GM23248 (cell line): ENCODE measurements at places on chromosomes 3 and 15. TPM values are rescaled to one million over a fixed set of nuclear protein-coding genes. Genes with fewer than 3 reads are reported as not detected.
A peak's percentile ranks its signal among the peaks of the same experiment; 100 is the strongest.

MRPS11 gene
- total RNA-seq: 24.9 and 36.4 TPM in 2 replicates

UROC1 gene
- total RNA-seq: not detected in 2 replicates

SNTN gene
- total RNA-seq: not detected in 2 replicates

CAMP gene
- not detected in 2 replicates for total RNA-seq

EPHA6 gene
- not detected in 2 replicates for total RNA-seq

CHRNA7 gene
- under 0.01 TPM in 1 of 2 replicates, not detected in the other for total RNA-seq

DUOXA1 gene
- 2.4 TPM in 1 of 2 replicates, not detected in the other for total RNA-seq

LCTL gene
- total RNA-seq: 1.0 TPM in 1 of 2 replicates, not detected in the other

UMPS gene
- 18.0 and 29.8 TPM in 2 replicates for total RNA-seq

SLC9C1 gene
- not detected in 2 replicates for total RNA-seq

MEIS2 gene
- 23.7 and 29.3 TPM in 2 replicates for total RNA-seq

TMEM62 gene
- 5.9 and 11.2 TPM in 2 replicates for total RNA-seq

NOP10 gene
- total RNA-seq: 208 and 255 TPM in 2 replicates

PTX3 gene
- total RNA-seq: 267 and 300 TPM in 2 replicates

TIMP4 gene
- 0.54 TPM in 1 of 2 replicates, not detected in the other for total RNA-seq

HHATL gene
- total RNA-seq: not detected in 2 replicates

RASGRF1 gene
- not detected in 2 replicates for total RNA-seq

APEH gene
- 108 and 126 TPM in 2 replicates for total RNA-seq

GOLGA8H gene
- total RNA-seq: not detected in 2 replicates

- no peak overlapping the region for H3K4me3 ChIP-seq
- H3K27me3 ChIP-seq: no peaks in the 10 kb centered on the region
- no peaks in the 10 kb centered on the region for H3K4me1 ChIP-seq
- no peak for DNase-seq
- H3K27ac ChIP-seq: no peak overlapping the region
Observed at GRCh38 chr15:90305932-90306331, 40.5 kb downstream of the NGRN start.

GRCh38 chr15:67511606-67512005, 9.3 kb upstream of the C15orf61 start:
- peaks cover 34% of the 10 kb centered on the region for H3K4me1 ChIP-seq
- H3K27me3 ChIP-seq: no peaks in the 10 kb centered on the region
- H3K27ac ChIP-seq: peak overlapping the region; percentile 72
- peak; percentile 33 for DNase-seq

GRCh38 chr15:48766196-48766595, 44.7 kb downstream of the CEP152 start:
- H3K27ac ChIP-seq: no peak overlapping the region
- peaks cover 9% of the 10 kb centered on the region; the same call in 1 of the 2 replicates for H3K4me1 ChIP-seq
- no peaks in the 10 kb centered on the region for H3K27me3 ChIP-seq
- no peak overlapping the region for H3K4me3 ChIP-seq

DNA sequence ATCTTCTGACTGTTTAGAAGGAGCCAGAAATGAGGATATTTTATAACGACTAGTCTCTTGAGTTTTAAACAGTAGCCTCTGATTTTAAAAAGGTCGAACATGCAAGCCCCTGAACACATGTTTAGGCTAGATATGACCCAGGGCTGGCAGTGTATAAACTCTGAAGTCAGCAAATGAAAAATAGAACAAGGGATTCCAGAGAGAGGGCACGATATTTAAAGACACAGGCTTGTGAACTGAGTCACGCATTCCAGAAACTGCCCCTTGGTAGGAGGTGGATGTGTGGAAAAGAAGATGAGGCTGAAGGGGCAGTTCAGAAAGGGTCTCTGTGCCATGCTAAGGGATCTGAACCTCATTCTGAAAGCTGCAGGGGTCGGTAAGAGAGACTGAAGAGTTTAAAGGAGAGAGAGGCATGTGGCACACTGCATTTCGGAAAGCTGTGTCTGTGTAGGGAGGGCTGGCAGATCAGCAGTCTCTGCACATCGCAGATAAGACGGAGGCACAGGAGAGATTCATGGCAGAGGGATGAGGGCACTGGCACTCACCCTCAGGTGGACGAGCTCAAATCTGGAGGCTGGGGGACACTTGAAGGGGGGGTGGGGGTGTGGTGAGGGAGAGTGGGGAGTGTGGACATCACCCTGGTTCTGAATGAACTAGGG, 22.1 kb downstream of the ST8SIA2 start:
- H3K27ac ChIP-seq: no peak overlapping the region
- H3K36me3 ChIP-seq: no peaks in the 10 kb centered on the region
- no peak overlapping the region for H3K4me3 ChIP-seq
- no peak for DNase-seq

DNA sequence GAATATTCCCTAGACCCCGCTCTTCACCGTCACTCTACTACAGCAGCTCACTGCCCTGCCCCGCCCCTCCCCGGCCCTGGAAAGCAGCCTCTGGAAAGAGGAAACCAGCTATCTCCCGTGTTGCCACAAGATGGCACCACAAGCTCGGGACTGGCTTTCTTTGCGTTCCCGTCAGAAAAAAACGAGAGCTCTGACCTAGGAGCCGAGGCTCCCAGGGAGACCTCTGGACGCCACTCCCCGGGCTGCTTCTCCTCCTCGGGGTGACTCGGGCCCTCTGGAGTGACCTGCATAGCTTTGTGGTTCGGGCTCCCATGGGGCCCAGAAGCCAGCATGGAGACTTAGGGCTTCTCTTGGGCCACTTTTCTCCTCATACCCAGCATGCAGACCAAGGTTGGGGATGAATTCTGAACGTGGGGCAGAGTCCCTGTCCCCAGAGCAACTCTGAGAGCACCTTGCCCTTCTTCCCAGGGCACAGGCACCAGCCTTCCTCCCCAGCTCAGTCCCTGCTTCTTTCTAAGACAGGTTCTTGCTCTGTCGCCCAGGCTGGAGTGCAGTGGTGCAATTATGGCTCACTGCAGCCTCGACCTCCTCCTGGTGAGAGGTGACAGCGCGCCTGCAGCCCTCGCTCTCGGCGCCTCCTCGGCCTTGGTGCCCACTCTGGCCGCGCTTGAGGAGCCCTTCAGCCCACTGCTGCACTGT, 19.0 kb downstream of the STOML1 start:
- H3K4me3 ChIP-seq: peak overlapping the region; percentile 43
- no peaks in the 10 kb centered on the region for H3K27me3 ChIP-seq
- H3K36me3 ChIP-seq: no peaks in the 10 kb centered on the region
- DNase-seq: peak; percentile 91
- H3K27ac ChIP-seq: no peak overlapping the region

GRCh38 chr15:71385457-71385856, 270.2 kb downstream of the THSD4 start:
- no peaks in the 10 kb centered on the region for H3K27me3 ChIP-seq
- DNase-seq: no peak
- H3K4me3 ChIP-seq: no peak overlapping the region

GRCh38 chr3:35707904-35708303, 68.6 kb downstream of the ARPP21 start:
- no peak overlapping the region for H3K27ac ChIP-seq
- H3K36me3 ChIP-seq: no peaks in the 10 kb centered on the region
- no peak for DNase-seq
- no peaks in the 10 kb centered on the region for H3K4me1 ChIP-seq
- no peaks in the 10 kb centered on the region for H3K27me3 ChIP-seq
- no peak overlapping the region for H3K4me3 ChIP-seq

DNA sequence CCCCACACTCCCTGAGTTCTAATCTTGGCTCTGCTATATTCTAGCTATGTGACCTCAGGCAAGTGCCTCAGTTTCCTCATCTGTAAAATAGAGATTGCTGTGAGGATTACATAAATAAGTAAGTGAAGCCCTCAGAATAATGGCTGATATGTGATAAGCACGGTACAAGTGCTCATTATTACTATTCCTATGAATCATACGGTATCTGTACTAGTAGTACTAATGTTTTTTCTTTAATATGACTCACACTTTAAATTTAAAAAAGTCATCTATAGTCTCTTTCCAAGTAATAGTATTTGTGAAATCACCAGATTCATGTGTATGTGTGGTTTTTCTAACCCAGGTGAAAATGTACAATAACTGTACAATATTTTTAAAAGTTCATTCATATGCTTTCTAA, 58.7 kb downstream of the CLDN11 start:
- H3K4me3 ChIP-seq: no peak overlapping the region
- H3K4me1 ChIP-seq: peaks cover 4% of the 10 kb centered on the region; the same call in 1 of the 2 replicates
- no peaks in the 10 kb centered on the region for H3K36me3 ChIP-seq
- H3K27ac ChIP-seq: no peak overlapping the region

GRCh38 chr3:30699927-30700326, 93.5 kb downstream of the TGFBR2 start:
- H3K4me1 ChIP-seq: no peaks in the 10 kb centered on the region
- no peak overlapping the region for H3K27ac ChIP-seq
- DNase-seq: no peak
- H3K36me3 ChIP-seq: peaks cover 31% of the 10 kb centered on the region
- no peaks in the 10 kb centered on the region for H3K27me3 ChIP-seq
- no peak overlapping the region for H3K4me3 ChIP-seq

DNA sequence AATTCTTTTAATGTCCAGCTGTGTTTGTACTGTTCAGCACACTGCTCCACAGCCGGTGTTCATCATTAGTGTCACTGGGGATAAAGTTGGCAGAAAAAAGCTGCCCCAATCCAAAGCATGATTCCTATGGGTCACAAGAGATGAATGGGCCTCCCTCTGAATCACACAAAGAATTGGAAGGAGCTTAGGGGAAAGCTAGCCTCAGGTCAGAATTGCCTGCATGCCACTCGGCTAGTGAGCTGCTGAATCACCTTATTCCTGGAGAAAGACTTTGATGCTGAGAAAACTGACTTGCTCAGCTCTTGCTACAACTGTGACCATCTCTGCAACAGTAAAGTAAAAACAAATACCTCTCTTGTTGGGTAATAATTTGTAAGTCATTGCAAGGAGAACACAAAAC, 3.5 kb downstream of the CCK start:
- peak overlapping the region; percentile 54; the same call in 1 of the 2 replicates for H3K27ac ChIP-seq
- peak; percentile 94 for DNase-seq
- no peaks in the 10 kb centered on the region for H3K36me3 ChIP-seq
- H3K4me1 ChIP-seq: peaks cover 24% of the 10 kb centered on the region

DNA sequence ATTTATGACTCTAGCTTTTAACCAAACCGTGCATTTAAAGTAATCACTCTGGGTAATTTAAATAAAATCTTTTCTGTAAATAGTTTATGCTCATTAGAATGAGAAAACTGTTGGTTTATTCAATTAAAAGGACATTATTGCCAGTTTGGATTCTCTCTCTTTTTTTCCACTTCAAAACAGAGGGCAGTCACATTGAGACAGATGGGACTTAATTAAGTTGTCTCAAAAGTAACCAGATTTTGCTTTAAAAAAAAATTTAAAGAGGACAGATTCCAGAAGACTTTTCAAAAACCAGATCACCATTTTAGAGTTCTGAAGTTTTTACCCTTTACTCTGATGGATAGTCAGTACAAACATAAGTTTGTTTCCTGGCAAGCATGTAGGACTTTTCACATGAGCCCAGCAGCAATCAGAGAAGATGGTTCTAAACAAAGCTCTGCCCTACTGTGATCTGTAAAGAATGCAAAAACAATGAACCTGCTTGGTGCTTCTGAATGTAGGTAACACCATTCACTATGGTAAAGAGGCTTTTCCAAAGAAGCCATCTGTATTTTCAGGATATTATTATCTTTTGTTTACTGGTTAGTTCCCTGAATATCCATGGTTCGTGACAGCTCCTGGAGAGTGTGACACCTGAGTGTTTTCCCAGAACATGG, 136.2 kb downstream of the LRTM1 start:
- peaks cover 5% of the 10 kb centered on the region; the same call in 1 of the 2 replicates for H3K27me3 ChIP-seq
- no peaks in the 10 kb centered on the region for H3K36me3 ChIP-seq
- no peak overlapping the region for H3K27ac ChIP-seq
- no peaks in the 10 kb centered on the region for H3K4me1 ChIP-seq
- DNase-seq: no peak
- no peak overlapping the region for H3K4me3 ChIP-seq

GRCh38 chr3:61780016-61780415, 218.6 kb downstream of the PTPRG start:
- no peak overlapping the region for H3K27ac ChIP-seq
- no peak overlapping the region for H3K4me3 ChIP-seq
- peaks cover 29% of the 10 kb centered on the region for H3K4me1 ChIP-seq
- H3K27me3 ChIP-seq: no peaks in the 10 kb centered on the region
- no peaks in the 10 kb centered on the region for H3K36me3 ChIP-seq
- peak; percentile 40 for DNase-seq

DNA sequence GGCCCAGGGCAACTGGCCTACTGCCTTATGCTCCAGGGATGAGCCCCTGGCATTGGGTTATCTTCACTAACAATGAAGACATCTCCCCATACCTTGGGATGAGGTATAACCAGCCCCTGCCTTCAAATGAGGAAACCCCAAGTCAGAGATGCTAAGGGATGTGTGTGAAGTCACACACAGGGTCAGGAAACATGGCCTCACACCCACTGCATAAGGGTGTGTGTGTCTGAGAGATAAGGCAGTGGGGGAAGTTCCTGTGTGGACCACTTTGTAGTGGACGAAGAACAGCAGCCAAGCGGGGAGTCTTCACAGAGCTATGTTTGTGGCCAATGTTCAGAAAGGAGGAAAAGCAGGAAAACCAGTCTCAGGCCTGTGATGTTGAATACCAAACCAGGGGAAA, 10.5 kb downstream of the ELP6 start:
- H3K27me3 ChIP-seq: no peaks in the 10 kb centered on the region
- H3K4me1 ChIP-seq: no peaks in the 10 kb centered on the region
- peaks cover 7% of the 10 kb centered on the region; the same call in 1 of the 2 replicates for H3K36me3 ChIP-seq
- no peak overlapping the region for H3K27ac ChIP-seq

DNA sequence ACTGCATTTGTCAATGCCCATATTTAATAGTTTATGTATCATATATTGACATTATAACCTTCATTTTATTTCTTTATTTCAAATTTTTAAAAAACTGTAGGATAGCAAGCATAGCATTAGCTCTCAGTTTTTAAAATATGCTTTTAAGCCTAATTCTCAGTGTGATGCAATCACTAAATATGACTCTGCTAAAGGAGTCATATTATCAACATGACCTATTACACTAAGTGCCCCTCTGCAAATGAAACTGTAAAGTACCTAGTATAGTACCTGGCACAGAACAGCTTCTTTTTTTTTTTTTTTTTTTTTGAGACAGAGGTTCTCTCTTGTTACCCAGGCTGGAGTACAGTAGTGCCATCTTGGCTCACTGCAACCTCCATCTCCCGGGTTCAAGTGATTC, 179.4 kb upstream of the CGNL1 start:
- no peaks in the 10 kb centered on the region for H3K27me3 ChIP-seq
- peaks cover 23% of the 10 kb centered on the region; the same call in 1 of the 2 replicates for H3K36me3 ChIP-seq

DNA sequence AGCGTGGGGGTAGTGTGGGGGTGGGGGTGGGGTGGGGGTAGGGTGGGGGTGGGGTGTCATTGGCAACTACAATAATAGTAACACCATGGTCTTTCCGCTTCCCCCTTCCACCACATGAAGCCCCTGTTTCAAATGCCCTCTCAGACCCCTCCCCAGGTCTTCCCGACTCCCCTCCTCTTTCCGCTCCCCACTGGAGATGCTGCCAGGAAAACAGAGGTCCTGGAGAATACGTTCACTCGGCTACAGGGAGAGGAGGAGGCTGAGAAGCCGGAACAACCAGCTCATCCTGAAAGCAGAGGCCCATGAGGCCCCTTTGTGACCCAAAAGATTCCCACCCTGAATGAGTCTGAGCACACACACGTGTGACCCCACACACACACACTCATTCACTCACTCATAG, 75.4 kb downstream of the CPN2 start:
- H3K4me3 ChIP-seq: no peak overlapping the region
- no peaks in the 10 kb centered on the region for H3K27me3 ChIP-seq
- no peak overlapping the region for H3K27ac ChIP-seq
- peak; percentile 39 for DNase-seq
- H3K4me1 ChIP-seq: peaks cover 32% of the 10 kb centered on the region
- no peaks in the 10 kb centered on the region for H3K36me3 ChIP-seq
